ENCODE measurements at places on chromosomes 12 and 14.

DNA sequence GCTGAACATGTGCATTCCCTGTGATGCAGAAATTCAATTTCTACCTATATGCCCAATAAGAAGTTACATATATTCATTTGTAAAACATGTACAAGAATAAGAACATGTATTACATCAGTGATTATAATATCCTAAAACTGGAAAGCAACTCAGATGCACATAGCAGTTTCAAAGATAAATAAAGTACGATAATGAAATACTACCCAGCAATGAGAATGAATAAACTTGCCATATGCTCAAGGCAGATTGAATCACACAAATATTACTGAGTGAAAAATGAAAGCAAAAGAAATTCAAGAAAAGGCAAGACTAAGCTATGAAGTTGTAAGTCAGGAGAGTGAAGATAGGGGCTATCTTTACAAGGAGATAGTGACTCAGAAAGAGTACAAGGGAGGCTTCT, 345.3 kb upstream of the OR4E1 start:
- no peak for DNase-seq

DNA sequence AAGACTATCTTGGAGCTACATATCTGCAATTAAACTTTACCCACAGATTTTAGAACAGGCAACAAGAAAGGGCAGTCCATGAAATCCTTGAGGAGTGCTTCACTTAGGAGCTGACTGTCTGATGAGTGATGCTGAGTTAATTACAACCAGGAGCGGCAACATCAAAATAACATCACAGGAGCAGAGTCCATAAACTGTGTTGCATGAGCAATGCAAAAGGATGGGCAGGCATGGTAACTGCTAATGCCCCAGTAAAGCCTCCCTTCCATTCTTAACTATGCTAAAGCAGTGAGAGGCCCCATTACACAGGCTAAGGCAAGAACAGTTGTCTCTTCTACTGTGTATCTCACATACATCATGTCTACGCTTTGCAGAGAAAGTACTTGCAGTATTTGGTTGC, 156.6 kb downstream of the PAX9 start:
- DNase-seq = no peak

DNA sequence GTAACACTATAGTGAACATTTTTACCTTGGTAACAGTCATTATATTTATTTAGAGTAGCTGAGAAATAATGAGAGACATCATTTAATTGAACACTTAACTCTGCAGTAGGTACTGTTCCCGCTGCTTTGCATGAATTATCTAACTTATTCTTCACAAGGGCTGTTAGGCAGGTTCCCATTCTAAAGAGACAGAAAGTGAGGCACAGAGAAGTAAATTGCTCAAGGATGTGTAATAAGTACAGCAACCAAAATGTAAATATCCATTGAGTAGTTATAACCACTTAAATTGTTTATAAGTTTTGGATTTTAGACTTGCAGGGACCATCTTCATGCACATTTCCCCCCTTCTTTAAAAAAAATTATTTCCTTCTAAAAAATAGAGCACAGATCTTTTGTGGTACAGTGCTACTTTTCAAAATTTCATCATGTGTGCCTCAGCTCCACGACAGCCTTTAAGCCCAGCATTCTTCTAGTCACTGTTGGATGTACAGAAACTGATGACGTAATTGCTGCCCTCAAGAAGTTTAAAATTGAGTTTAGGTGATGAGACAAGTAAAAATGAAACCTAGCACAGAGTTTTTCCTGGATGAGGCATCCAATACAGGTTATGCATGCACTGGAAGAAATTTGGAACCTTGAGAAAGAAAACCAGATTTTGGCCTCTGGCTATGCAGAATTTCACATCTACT, 6.0 kb upstream of the MANSC4 start:
- DNase-seq = no peak

- DNase-seq = no peak
These were observed 1019.2 kb downstream of the AACS start for GRCh38 chr12:126084480-126084879.

- peak; percentile 90 for DNase-seq
These were observed at the start of gene IPO4 for GRCh38 chr14:24188251-24189058. IPO4 (minus strand) TSS chr14:24188816; CDS start chr14:24188787, 29 bp downstream.
